ENCODE measurements at places on chromosomes 7 and 10.

DNA sequence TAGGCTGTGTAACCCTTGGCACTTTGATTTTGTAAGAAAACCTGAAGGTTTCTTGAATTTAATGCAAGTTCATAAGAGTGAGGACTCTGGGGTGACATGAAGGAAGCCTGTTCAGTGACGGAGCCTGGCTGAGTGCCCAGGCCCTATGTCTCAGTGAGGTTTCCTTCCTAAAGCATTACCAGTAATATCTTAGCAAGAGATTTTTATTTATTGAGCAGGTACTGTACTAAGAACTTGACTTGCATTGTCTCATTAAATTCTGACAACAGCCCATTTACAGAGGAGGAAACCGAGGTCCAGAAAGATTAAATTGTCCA is 197.2 kb downstream of the HECW1 start:
- DNase-seq: no peak

- no peak for DNase-seq
Observed at GRCh38 chr7:124056234-124056633, 23.4 kb upstream of the TMEM229A start.

GRCh38 chr7:80137410-80137809 is 2.8 kb downstream of the GNAI1 start:
- no peak for DNase-seq

DNA sequence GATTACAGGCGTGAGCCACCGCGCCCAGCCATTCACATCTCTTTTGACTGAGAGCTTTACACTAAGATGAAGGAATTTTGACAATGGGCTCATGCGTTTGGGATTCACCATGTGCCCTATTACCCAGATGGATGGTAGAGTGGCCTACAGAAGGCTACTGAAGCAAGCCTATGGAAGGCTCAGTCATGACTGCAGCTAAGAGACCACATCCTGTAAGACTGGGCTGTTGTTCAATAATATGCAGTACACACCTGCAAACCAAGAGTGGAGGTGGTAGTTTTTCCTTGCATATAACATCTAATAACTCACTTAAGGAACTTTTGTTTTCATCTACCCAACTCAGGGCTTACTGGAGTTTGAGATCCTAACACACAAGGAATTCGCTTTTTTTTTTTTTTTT is 6.1 kb upstream of the WIPI2 start:
- DNase-seq: no peak

Data from suprapubic skin (tissue), 4 donors.